Skeletal muscle tissue (tissue), 5 donors: ENCODE measurements at places on chromosomes 7 and 10. TPM values are rescaled to one million over a fixed set of nuclear protein-coding genes. Genes with fewer than 3 reads are reported as not detected.

OPN4 gene
- total RNA-seq, result not detected

ING3 gene
- 11.5 TPM for total RNA-seq

NUDT13 gene
- total RNA-seq, result 2.1 TPM

ESYT2 gene
- total RNA-seq, result 38.1 TPM

C10orf62 gene
- under 0.01 TPM for total RNA-seq

WDFY4 gene
- 2.6 TPM for total RNA-seq

MET gene
- total RNA-seq, result 26.1 TPM

DEPP1 gene
- 12.5 TPM for total RNA-seq

FERD3L gene
- total RNA-seq, result not detected

OR9A2 gene
- total RNA-seq, result not detected

FAM25C gene
- not detected for total RNA-seq

IL15RA gene
- 1.6 TPM for total RNA-seq
